ENCODE measurements at places on chromosomes 3 and 15.

- no peak for DNase-seq
Observed at GRCh38 chr3:151199554-151200438, 3.2 kb downstream of the GPR171 start.

- no peak for DNase-seq
Observed at GRCh38 chr15:40763801-40764628, at the start of gene GCHFR. Gene GCHFR, plus strand, starts transcription at chr15:40764068. Its CDS starts 113 bp downstream, at chr15:40764181.

- no peak for DNase-seq
Observed at GRCh38 chr3:54874816-54875556, 52.9 kb downstream of the LRTM1 start.

- no peak for DNase-seq
Observed at GRCh38 chr15:42012241-42012640, 8.6 kb downstream of the PLA2G4E start.

DNA sequence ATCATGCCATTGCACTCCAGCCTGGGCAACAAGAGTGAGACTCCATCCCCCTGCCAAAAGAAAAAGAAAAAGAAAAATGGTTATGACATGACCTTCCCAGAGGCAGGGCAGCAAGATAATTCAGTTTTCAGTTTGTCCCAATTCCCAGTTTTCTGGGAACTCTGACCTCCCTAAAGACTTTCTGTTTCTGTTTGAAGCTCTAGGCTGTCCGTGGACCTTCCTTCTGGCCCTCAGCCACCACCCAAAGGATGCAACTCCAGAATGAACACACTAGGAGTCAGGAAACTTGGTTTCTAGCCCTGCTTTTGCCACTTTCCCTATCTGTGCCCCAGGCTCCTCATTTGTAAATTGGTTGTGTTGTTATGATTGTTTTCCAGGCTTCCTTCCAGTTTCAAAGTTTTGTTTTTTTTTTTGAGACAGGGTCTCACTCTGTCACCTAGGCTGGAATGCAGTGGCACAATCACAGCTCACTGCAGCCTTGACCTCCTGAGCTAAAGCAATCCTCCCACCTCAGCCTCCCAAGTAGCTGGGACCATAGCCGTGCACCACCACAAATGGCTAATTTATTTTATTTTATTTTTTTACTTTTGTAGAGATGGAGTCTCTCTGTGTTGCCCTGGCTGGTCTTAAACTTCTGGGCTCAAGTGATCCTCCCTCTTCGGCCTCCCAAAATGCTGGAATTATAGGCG lies 68.6 kb downstream of the CDC25A start:
- DNase-seq: no peak

DNA sequence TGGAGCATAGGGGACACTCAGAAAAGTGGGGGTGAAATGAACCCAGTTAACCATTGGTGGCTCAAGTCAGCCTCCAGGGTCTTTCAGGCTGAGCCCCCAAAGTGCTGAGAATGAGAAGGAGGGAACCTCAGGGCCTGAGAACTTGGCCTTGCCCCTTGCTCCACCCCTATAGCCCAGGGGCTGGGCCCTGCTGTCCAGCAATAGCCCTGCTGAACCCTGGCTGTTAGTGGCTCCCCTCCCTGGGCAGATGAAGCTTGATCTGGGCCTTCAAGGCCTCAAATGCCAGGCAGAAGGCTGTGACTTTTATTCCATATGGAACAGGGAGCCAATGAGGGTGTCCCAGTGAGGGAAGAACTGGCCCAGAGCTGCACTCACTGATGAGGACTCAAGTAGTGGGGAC lies 16.2 kb downstream of the ADAMTS7 start:
- no peak for DNase-seq

GRCh38 chr15:31473385-31474058 lies 146.9 kb downstream of the KLF13 start:
- no peak for DNase-seq

DNA sequence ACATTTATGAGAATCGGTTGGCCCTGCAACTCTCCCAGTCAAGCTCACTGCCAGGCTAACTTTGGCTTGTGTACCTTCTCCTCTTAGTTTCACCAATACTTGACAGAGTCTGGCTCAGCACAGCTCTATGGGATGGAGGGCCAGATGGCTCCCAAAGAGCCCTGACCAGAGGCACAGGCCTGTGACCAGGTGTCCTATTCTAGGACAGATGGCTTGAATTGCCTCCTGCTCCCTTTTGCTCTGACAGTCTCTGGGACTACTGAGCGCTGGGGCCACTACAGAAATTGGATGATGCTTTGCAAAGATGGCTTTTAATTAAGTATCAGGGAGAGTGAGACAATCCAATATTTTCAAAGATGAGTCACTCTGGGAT lies 10.3 kb upstream of the ARID3B start:
- no peak for DNase-seq

Data from NCI-H2029 treated with DMSO at 0.1 percent for 48 hours (cell line).